ENCODE measurements at places on chromosomes 4 and X. TPM values are rescaled to one million over a fixed set of nuclear protein-coding genes. Genes with fewer than 3 reads are reported as not detected.

Gene TLR6
- 1.6 TPM for total RNA-seq

Gene COX7B2
- not detected for total RNA-seq

Gene DMRTC1B
- not detected for total RNA-seq

Gene CLGN
- total RNA-seq = 4.4 TPM

Gene DYNLT3
- 71.2 TPM for total RNA-seq

Data from gastroesophageal sphincter (tissue), 4 donors.